ENCODE measurements at places on chromosomes 7 and 10.

GRCh38 chr7:1297017-1297960 is 64.6 kb downstream of the UNCX start:
- DNase-seq: no peak

GRCh38 chr10:28902215-28902614 is 224.9 kb downstream of the BAMBI start:
- DNase-seq: no peak

DNA sequence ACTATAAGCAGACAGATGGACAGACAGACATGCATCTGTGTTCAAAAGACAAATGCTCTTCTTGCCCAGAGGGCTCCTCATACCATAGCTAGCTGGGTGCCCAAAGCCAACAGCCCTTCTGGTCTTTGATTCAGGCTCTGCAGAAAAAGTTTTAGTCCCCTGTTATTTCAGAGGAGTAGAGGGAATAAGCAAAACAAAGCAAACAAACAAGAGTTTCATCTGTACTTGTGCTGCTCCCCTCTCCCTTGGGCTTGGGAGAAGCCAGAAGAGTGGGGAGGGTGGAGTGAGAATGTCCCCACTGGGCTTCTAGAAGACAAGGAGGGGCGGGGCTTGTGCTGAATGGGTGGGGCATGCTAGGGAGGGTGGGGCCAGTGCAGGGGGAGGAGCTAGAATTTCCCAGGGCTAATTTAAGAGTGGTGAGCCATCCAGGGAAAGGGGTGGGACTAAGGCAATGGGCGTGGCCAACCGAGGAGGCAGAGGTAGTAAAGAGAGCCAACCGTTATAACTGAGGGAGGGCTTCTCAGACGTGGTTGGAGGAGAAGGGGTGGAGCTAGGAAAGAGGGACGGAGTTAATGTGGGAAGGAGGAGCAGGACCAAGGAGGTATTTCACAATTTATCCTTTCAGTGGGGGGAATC is 101.2 kb upstream of the MGMT start:
- no peak for DNase-seq

- no peak for DNase-seq
Observed at GRCh38 chr7:28731092-28731658, 227.0 kb downstream of the TRIL start.

- DNase-seq: peak; percentile 70
Observed at GRCh38 chr10:61900829-61901792, at the start of gene ARID5B. Gene ARID5B (plus strand): TSS chr10:61901699. CDS start chr10:61901710, 11 bp downstream.

DNA sequence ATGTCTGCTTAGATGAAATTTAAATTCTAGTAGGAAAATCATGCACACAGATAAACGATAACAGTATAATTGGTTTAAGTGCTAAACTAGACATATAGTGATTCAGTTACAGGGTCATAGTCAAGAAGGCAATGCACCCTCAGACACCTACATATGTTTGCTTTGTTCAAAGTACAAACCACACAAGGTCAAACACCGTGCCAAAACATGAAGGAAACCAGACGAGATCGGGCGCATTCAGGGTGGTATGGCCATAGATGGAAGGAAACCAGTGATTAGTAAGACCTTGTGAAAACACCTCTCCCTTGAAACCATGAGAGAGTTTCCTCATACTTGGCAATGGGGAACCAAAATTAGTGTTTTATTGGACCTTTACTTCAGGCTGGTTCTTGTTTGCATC is 906.9 kb downstream of the PCDH15 start:
- DNase-seq: no peak

- DNase-seq: peak; percentile 29
Observed at GRCh38 chr10:43931308-43931930, 282.7 kb upstream of the ZNF32 start.

- no peak for DNase-seq
Observed at GRCh38 chr7:101173752-101174244, 6.3 kb downstream of the NAT16 start.

DNA sequence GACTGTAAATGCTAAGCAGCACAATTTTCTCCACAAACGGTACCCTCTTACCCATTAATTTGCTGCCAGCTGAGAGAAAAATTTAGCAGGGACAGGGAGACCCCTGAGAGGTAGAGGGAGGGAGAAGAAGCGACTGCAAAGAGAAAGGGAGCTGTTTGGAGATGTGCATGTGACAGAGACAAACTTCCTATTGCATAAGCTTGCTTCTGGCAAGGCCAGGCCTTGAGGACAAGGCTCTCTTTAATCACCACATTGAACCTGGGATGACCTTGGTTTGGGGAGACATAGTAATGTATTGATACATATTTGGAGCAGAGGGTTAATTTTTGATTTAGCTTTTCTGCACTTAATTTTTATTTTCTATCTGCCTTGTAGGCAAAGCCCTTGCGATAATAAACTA is 31.1 kb upstream of the HIBADH start:
- no peak for DNase-seq

DNA sequence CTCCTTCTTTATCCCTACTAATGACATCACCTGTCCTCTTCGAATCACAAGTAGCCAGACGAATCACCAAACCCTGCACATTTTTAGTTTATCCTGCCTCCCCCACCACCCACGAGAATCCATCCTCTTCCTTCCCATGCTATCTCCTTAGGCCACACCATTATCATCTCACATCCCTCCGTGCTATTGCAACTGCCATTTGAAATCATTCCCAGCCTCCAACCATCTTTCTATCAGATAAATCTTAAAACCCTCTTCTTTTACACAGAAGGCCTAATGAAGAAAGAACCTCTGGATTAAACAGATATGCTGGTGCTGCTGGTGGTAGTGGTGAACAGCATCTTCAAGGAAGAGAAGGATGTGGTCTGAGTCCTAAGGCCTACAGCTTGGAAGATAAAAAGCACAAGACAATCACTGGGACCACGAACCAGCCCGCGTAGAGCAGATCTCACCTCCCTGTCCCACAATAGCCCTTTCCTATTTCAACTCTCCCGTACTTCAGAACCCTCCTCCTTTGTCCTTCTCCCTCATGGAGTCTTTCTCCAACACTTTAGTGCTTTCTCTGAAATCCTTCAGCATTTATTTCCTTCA is 403.1 kb downstream of the SFMBT2 start:
- DNase-seq: no peak

GRCh38 chr10:129090618-129091366 is 376.2 kb upstream of the MGMT start:
- no peak for DNase-seq

- no peak for DNase-seq
Observed at GRCh38 chr7:133293384-133294160, 40.7 kb downstream of the EXOC4 start.

DNA sequence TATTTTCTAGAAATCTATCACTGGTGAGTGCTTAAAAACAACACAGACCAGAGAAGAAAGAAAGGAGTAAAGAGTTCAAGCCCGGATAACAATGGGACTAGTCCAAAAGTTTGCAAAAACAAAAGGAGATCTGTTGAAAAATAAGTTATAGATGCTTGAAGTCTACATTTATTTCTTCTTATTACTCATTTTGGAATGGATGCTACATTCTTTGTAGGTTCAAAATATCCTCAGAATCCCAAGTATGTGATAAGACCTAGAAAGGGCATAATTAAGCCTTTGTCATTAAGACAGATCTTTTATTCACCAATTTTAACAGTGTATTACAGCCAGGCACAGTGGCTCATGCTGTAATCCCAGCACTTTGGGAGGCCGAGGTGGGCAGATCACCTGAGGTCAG is 42.7 kb upstream of the ITGB8 start:
- DNase-seq: no peak

Data from kidney glomerular epithelial cell (primary cell).